Astrocyte of the cerebellum (primary cell): ENCODE measurements at places on chromosomes 5 and 9.

DNA sequence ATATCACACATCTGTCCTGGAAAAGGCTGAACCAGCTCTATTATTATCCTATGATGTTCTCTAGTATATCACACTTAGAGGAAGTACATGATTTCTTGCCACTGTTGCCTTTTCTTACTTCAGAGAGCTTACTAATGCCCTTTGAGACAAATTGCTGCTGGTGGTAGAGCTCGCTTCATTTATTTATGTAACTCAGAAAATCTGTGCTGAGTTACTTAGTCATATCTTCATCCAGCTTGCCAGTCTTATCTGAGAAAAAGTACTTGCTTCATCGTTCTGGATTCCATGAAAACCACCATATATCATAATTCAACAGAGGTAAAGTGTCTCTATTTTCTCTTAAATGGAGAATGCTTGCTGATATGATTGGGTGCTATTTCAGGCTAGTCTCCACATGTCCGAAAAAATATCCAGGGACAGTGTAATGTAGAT lies 26.6 kb downstream of the PTPDC1 start:
- DNase-seq: no peak

GRCh38 chr5:173582216-173583111 lies 34.0 kb downstream of the BOD1 start:
- DNase-seq: no peak

- peak; percentile 12 for DNase-seq
These were observed 93.6 kb upstream of the PITX1 start for GRCh38 chr5:135127439-135128240.

- DNase-seq: no peak
These were observed 165.0 kb upstream of the ERCC6L2 start for GRCh38 chr9:95710446-95710845.

- DNase-seq: no peak
These were observed 1.6 kb upstream of the SPATA9 start for GRCh38 chr5:95684361-95684760.

- DNase-seq: no peak
These were observed 49.2 kb upstream of the KCNN2 start for GRCh38 chr5:114312658-114313057.

DNA sequence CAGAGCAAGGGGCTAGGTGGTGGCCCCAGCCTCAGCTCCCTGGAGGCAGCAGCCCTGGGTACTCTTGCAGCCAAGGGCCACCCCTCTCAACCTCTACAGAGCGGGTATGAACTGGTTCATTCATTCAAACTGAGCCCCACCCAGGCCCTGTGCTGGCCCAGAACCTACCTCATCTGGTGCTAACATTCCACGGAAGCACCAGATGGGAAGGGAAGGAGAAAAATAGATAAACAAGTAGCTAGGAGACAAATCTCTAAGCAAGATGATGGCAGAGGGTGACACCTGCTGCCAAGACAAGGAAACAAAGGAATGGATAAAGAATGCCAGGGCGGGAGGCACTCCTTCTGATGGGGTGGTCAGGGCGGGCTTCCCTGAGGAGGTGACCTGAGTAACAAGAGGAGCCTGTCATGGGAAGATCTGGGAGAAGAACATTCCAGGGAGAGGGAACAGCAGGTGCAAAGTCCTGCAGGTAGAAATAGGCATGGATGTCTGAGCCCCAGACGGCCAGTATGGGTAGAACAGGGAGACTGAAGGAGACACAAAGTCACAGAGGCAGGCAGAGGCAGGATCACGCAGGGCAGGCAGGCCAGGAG lies 6.1 kb downstream of the ST6GALNAC4 start:
- no peak for DNase-seq

DNA sequence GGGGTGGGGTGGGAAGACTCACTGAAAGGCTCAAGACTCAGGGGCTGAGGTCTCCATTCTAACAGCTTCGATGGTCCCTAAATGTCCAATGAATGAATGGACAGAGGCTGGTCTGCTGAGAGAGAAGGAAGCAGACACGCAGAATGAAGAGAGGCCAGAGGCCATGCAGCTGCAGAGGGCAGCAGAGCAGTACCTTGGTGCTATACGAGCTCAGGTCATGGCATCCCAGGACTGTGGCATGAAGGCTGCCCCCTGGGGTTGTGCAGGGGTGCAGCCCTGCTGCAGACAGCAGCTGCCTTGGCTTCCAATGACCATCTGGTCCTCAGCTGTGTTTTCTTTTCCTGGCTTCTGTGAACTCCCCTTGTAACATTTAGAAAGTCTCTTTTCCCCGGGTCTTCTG lies 15.2 kb upstream of the CORO2A start:
- DNase-seq: no peak

DNA sequence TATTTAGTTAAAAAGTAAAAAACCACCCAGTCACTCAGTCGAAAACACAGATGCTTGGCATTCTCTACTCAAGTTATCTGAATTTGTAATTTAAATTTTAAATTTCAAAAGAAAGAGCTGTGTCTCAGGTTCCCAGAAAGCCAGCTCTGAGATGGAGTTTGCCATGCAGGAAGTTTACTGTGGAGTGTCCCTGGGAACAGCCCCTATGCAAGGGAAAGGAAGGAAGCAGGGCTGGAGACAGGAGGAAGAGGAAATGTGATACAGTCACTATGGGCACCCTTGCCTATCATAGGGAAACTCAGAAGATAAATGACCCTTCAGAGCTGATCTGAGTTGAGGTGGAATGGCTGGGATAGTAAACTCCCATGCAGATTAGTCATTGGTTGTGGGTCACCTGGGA lies 408.8 kb upstream of the ACTBL2 start:
- DNase-seq: no peak

DNA sequence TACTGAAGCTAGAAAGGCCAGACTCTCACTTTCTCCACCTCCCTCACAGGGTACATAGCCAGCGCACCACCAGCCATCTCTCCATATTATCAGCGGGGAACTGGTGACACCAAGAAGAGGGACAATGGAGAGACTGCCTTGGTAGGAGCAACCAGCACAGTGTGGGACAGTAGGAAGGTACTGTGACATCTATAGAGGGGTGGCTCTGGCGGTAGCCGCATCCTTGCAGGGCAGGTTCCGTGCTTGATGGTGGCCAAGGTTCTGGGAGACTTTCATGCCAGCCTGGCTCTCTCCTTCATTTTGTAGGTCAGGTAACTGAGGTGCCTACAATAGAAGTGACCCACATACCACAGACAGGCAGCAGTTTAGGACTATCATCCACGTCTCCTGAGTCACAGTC lies 65.5 kb upstream of the SMIM23 start:
- no peak for DNase-seq

DNA sequence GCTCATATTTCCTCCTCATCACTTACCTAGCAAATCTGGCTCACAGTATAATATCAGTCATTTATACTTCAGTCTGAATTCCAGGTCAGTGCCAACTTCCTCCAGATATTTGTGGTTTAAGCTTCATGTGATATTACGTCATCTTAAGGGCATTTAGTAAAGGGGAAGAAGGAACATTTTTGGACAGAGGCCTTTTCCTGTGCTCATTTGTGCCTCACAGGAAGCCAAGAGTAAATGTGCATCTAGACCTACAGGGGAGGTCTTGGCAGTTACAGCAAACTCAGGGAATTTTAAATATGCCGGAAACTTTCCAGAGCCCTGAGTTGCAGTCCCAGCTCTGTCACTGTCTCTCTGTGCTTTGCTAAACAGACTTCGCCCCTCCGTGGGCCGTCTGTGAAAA lies 12.3 kb upstream of the KCNIP1 start:
- DNase-seq: peak; percentile 95

DNA sequence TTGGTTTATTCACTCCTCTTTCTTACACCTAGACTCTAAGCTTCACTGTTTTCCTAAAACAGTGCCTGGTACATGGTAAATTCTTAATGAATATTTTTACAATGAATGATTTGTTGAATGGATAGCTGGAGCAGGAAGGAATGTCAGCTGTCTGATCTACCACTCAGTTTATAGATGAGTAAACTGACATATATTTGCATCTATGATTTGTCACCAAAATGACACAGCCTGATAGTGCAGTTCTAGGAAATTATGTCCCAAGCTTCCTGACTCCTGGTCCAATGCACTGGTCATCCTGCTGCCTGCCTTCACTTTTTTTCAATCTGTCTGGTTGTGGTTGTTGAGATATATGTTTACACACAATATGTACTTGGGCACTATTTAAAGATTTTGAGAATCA lies 651.7 kb upstream of the WWC1 start:
- DNase-seq: no peak

GRCh38 chr5:88778736-88779135 lies 104.2 kb downstream of the MEF2C start:
- no peak for DNase-seq

GRCh38 chr5:142134331-142135010 lies 25.9 kb downstream of the NDFIP1 start:
- DNase-seq: no peak

GRCh38 chr5:10519729-10520128 lies 44.1 kb upstream of the ANKRD33B start:
- DNase-seq: no peak

- DNase-seq: no peak
These were observed 64.2 kb downstream of the KLF4 start for GRCh38 chr9:107425101-107426025.

DNA sequence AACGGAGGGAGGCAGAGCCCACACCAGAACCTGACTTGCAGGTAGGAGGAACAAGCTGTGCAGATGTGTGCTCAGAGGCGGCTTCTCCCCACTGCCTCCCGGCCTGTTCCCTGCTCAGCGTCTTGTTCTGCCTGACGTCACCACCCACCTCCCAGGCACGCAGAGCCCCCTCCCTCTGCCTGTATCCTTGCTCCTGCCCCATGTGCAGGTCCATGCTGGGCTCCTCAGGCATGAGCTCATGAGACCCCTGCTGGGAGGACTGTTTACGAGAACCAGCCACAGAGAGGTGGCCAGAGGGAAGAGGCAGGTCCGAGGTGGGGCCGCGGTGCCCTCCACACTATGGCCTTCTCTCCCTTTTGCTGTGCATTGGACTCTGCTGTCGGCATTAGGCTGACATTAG lies 45.5 kb downstream of the SLC6A3 start:
- no peak for DNase-seq

DNA sequence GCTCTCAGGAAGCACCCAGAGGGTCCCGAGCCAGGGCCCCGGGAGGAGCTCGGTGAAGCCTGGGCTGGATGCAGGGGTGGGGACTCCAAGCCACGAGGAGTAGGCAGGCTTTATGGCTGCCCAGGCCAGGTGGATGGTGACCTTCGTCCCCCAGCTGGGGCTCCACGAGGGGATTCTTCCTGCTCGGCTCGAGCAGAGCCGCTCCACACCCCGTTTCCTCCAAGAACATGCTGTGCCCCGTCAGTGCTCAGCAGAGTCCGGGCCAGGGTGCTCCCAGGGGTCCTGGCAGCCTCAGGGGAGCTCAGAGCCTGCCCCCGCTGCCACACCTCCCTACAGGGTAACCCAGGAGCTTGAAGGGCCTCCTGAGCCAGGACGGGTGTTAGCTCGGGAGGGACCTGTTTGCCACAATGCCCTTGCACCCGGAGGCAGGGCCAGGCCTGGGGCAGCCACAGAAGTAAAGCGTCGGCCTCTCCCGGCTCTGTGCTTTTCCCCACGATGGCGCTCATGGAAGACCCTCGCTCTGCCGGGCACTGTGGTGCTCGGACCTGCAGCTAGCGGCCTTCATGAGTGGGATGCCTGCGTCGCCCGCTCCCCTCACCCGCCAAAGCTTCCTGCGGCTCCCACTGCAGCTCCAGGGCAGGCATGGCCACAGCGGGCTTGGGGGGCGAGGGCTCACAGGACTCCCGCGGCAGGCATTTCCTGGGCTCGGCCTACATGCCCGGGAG lies 86.8 kb downstream of the KCNT1 start:
- DNase-seq: no peak

DNA sequence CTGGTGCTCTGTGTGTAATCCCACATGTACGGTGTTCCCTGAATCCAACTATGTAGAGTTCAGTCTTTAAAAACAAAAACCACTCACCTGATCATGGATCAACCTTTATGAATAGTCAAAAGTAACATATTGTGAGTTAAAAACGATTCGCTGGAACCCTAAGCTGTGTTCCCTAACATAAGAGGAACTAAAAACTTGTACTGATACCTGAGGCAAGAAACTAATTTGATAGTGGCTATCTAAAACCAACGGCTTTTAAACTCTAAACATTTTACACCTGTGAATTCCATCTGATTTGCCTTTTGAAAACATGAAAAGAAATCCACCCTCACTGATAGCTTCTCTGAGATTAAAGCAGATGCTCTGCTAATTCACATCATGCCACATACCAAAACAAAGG lies 101.5 kb downstream of the DEPDC1B start:
- DNase-seq: no peak

- DNase-seq: peak; percentile 78
These were observed 87.8 kb downstream of the RXRA start for GRCh38 chr9:134413890-134414623.

DNA sequence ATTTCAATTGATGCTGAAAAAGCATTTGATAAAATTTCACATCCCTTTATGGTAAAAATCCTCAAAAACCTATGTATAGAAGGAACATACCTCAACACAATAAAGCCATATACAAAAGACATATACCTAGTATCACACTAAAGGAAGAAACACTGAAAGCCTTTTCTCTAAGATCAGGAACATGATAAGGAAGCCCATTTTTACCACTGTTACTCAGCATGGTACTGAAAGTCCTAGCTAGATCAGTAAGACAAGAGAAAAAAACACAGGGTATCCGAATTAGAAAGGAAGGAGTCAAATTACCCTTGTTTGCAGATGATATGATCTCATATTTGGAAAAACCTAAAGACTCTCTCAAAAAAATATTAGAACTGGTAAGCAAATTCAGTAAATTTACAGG lies 350.2 kb upstream of the PDE4D start:
- DNase-seq: no peak

DNA sequence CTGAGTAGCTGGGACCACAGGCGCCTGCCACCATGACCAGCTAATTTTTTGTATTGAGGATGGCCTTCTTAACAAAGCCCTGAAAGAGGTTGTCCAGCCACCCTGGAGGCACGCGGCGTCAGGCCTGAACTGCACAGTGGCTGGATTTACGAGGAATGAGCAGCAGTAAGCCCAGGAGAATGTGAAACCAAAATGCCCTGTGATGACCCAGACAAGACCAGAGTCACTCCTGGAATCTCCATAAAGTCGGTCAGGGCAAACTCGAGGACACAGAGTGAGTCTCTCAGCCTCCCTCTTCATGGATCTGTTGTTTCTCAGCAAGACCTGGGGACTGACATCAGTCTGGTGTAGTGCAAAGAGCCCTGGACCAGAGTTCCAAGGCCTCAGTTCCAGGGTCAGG lies 53.2 kb upstream of the C5orf58 start:
- DNase-seq: no peak
